ENCODE measurements at places on chromosomes 3 and 15.
A peak's percentile ranks its signal among the peaks of the same experiment; 100 is the strongest.

DNA sequence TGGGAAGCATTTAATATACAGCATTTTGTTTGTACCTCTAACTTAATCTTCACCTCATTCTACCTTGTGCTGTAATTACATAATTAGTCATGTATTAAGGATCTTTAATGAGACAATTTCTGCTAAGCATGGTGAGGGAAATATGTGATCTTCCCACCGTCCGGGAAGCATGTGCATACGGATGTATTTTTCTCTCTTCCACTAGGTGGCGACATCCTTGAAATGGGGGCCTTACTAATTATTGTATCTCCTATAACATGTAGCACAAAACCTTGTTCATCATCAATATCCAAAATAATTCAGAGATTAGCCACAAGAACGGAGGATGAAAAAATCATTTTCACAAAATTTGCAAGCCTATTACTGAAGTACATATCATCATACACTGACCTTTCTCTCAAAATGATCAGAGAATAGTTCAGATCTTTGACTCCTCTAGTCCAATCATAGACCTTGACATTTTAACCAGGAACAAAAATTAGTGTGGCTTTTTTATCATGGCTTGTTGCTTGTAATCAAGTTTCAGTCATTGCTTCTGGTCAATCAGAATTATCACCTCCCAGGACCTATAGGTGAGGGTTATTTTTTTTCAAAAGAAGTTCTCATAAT is 148.9 kb upstream of the GBE1 start:
- DNase-seq = peak; percentile 31

- DNase-seq = peak; percentile 54
Measured at GRCh38 chr15:62742409-62743171, 300.0 kb upstream of the TPM1 start.

GRCh38 chr3:173733029-173733652 is 335.6 kb downstream of the NLGN1 start:
- DNase-seq = no peak

DNA sequence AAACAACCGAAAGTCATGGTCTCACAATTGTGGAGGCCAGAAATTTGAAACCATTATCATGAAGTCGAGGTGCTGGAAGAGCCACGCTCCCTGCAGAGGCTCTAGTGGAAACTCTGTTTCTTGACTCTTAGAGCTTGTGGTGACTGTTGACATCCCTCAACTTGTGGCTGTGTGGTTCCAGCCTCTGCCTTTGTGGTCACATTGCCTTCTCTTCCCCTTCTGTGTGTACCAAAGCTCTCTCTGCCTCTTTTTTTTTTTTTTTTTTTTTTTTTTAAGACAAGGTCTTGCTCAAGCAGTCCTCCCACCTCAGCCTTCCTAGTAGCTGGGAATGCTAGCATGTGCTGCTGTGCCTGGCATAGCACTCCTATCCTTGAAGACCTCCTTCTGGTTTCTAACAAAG is 48.7 kb upstream of the CRTC3 start:
- no peak for DNase-seq

- DNase-seq = no peak
Measured at GRCh38 chr3:195823280-195823679, 11.6 kb upstream of the MUC4 start.

GRCh38 chr3:160049988-160050387 is 61.4 kb downstream of the IL12A start:
- no peak for DNase-seq

DNA sequence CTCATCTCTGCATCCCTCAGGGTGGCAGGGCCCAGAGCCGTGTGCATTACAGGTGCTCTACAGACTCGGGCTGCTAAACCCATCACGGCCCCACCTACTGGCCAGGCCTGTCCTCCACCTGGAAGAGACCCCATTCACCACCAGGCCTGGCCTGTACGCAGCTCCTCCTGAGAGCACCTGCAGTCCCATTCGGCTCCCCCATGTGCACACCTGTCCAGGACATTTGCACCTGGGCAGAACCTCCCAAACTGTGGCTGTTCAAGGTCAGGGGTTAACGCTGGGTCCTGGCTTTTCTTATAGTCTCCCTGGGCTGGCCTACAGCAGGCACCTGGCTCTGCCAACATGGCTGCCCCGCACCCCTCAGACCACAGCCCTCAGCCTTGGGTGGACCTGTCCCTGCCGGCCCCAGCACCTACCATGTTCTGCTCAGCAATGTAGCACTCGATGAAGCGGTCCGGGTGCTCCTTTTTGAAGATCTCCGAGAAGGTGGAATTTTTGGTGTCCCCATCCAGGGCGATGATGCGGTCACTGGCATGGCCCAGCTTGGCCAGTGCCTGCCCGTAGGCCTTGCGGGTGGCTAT is 25.7 kb downstream of the TKT start:
- peak; percentile 13 for DNase-seq

- no peak for DNase-seq
Measured at GRCh38 chr3:159782724-159783421, 205.8 kb upstream of the IL12A start.

- no peak for DNase-seq
Measured at GRCh38 chr3:58411851-58412830, 21.5 kb downstream of the PDHB start.

- no peak for DNase-seq
Measured at GRCh38 chr3:50246517-50246954, 10.5 kb downstream of the GNAI2 start.
